Renal cortex interstitium (tissue), 15 donors: ENCODE measurements at places on chromosomes 6 and 20. TPM values are rescaled to one million over a fixed set of nuclear protein-coding genes. Genes with fewer than 3 reads are reported as not detected.
A peak's percentile ranks its signal among the peaks of the same experiment; 100 is the strongest.

- DNase-seq: no peak
These were observed 99.1 kb upstream of the KCNQ5 start for GRCh38 chr6:72522735-72523141.

GRCh38 chr6:3351829-3352524, 93.2 kb downstream of the PSMG4 start:
- DNase-seq: no peak

BPI gene
- polyA plus RNA-seq: 1.4 TPM

DNA sequence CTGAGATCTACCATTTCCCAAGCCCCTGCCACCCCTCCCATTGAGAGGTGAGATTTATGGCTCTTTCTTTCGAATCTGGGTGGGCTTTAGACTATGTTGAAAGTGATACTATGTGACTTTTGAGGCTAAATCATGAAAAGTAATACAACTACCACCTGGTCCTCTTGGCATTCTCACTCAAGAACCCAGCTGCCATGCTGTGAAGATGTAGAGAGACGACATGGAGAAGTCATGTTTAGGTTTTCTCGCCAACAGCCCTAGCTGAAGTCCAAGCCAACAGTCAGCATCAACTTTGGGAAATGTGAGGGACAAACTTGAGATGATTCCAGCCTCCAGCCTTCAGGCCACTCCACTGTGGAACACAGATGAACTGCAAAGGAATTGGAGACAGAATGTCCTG, 108.7 kb downstream of the SCP2D1 start:
- no peak for DNase-seq

GRCh38 chr6:292506-293192, 362 bp downstream of the DUSP22 start:
- peak; percentile 30 for DNase-seq

GINM1 gene
- polyA plus RNA-seq: 104 TPM

DNA sequence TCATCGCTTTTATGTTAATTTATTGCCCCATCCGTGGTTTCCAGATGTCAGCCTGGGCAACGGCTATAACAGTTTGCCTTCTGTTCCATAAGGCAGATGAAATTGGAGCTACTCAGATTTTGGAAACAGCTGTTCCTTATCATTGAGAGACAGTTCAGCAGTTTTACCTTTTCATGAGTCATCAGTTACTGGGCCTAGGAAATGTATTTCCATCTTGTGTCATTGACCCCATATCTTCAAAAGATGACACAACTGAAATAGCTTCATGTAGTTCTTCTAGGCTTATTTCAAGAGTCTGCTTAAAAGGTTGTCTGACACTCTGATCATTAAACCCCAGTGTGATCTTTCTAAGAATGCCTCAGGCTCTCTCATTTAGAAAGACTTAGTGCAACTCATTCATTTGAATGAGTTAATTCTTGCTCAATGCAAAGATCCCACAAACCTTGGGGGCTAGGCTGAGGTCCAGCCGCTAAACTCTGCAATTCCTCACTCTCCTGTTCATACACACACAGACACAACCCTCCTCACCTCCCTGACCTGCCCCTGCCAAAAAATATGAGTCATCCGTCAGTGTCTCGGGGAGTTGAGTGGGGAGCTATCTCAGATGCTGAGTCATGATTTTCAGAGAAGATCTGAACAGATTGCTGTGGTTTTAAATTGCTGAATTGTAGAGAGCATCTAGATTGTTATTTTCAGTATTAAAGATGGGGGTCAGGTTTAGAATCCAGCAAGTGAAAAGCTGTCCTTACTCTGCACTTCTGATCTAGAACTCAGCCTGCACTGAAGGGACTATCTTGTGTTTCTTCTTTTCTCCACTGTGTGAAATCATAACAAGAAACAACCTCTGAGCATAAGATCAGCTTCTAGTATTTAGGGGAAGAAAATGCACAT, 61.8 kb downstream of the RPP40 start:
- DNase-seq: no peak

HSF2 gene
- polyA plus RNA-seq: 38.7 TPM
